ENCODE measurements at places on chromosomes 6 and 20.

DNA sequence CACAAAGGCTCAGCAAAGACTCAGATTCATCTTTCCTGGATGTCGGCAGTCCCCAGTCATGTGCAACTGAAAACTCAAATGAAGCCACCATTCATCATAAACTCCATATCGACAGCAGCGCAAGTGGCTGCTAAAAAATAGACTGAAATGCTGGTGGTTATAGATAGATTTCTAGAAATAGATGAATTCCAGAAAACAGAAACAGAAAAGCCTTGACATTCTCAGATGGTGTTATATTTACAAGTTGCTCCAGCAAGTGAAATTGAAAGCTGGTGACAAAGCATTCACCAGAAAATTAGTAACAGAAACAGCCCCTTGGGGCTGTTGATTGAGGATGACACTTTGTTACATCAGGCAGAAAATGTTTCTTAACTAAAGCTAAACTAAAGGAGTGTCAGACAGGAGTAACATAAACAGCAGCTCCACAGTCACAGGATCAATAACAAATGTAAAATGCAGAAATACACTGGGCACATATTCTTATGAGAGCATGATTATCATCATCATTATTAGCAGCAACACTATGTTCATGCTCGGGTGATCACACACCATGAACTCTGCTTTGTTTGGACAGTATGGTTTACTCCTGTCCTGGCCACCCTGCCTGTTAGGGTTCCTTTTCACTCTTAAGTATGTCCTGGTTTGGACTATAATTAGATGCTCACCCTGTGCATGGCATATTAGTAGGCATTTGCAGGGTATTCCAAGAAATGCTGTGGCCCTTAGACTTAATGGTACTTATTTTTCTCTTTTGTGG lies 36.4 kb upstream of the SLC35F1 start:
- no peak for DNase-seq
- H3K4me1 ChIP-seq: no peaks in the 10 kb centered on the region
- H3K27ac ChIP-seq: no peak overlapping the region
- no peak overlapping the region for H3K4me3 ChIP-seq
- H3K27me3 ChIP-seq: no peaks in the 10 kb centered on the region
- H3K36me3 ChIP-seq: no peaks in the 10 kb centered on the region

GRCh38 chr6:88538130-88538706 lies 372.1 kb upstream of the CNR1 start:
- H3K27me3 ChIP-seq: no peaks in the 10 kb centered on the region
- H3K4me3 ChIP-seq: no peak overlapping the region
- no peak for DNase-seq
- H3K36me3 ChIP-seq: no peaks in the 10 kb centered on the region
- H3K27ac ChIP-seq: no peak overlapping the region

GRCh38 chr20:2978519-2978918 lies 64.9 kb upstream of the GNRH2 start:
- no peaks in the 10 kb centered on the region for H3K4me1 ChIP-seq
- H3K4me3 ChIP-seq: no peak overlapping the region
- DNase-seq: no peak
- H3K36me3 ChIP-seq: no peaks in the 10 kb centered on the region
- H3K27ac ChIP-seq: no peak overlapping the region

- no peaks in the 10 kb centered on the region for H3K4me1 ChIP-seq
- H3K36me3 ChIP-seq: no peaks in the 10 kb centered on the region
- no peak overlapping the region for H3K4me3 ChIP-seq
- H3K27ac ChIP-seq: no peak overlapping the region
- DNase-seq: no peak
These were observed 61.0 kb downstream of the EDN3 start for GRCh38 chr20:59361411-59361810.

- H3K4me3 ChIP-seq: no peak overlapping the region
- no peaks in the 10 kb centered on the region for H3K27me3 ChIP-seq
- no peak for DNase-seq
- no peaks in the 10 kb centered on the region for H3K36me3 ChIP-seq
These were observed 695.0 kb upstream of the MAP3K7 start for GRCh38 chr6:91281901-91282300.

DNA sequence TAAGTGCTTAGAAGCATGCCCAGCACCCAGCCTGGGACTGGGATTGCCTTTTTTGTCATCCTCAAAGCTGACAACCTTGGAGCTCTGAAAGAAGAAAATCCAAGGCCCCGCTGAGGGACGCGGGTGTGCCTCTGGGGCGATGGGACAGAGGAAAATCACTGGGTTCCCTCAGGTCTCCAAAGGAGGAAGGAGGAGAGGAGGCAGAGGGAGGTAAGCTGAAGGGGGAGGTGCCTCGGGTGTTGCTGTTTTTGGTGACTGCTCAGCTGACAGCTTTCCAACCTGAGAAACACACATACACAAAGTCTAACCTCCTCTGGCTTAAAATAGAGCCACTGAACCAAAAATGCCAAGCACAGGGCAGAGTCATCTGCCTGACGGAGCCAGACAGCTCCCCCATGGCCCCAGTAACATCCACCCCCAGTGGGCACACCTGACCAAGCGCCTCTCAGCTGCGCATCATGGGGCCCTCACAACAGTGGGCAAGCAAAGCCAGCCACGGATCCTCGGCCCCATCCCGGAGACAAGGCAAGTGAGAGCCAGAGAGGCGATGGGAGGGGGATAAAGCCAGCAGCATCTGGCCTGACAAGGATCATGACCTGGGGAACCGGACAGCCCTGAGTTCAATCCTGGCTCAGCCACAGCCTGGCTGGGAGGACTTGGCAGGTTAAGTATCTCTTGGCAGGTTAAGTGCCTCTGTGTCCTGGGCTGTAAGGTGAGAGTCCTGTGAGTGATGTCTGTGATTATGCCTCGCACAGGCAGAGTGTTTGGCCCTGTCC lies 3.2 kb upstream of the KCNK15 start:
- H3K27me3 ChIP-seq: no peaks in the 10 kb centered on the region
- H3K4me1 ChIP-seq: peaks cover 19% of the 10 kb centered on the region
- no peak for DNase-seq
- no peak overlapping the region for H3K27ac ChIP-seq

GRCh38 chr20:6558341-6558740 lies 209.1 kb upstream of the BMP2 start:
- DNase-seq: no peak
- no peak overlapping the region for H3K27ac ChIP-seq
- H3K36me3 ChIP-seq: no peaks in the 10 kb centered on the region
- H3K27me3 ChIP-seq: no peaks in the 10 kb centered on the region
- no peak overlapping the region for H3K4me3 ChIP-seq
